ENCODE measurements at places on chromosomes 13 and 19. TPM values are rescaled to one million over a fixed set of nuclear protein-coding genes. Genes with fewer than 3 reads are reported as not detected.

DNA sequence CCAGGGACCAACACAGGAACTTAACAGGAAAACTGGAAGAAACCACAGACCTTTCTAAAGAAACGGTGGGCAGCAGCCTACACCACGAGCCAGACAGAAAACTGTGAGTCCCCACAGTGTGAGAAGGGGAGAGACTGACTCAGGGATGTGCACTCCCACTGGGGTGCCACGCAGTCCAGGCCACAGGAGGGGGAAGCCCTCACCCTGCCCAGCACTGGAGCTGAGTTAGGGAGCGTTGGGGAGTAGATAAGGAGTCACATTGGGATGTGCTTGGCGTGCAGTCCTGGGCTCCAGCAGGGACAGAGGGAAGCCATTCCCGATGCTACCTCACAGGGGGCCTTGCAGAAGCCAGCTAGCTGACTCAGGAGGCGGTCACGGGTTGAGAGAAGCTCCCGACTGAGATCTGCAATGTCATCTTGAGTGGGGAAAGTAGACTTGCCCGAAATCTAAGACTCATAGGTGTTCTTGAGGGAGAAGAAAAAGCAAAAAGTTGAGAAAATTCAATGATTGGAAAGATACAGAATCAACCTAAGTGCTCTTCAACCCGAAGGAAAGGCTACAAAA is 17.3 kb downstream of the SIGLEC8 start:
- no peak for DNase-seq

- no peak for DNase-seq
Observed at GRCh38 chr13:110046811-110047210, 260.1 kb downstream of the COL4A1 start.

- no peak for DNase-seq
Observed at GRCh38 chr19:38523319-38523718, 89.8 kb downstream of the RYR1 start.

DNA sequence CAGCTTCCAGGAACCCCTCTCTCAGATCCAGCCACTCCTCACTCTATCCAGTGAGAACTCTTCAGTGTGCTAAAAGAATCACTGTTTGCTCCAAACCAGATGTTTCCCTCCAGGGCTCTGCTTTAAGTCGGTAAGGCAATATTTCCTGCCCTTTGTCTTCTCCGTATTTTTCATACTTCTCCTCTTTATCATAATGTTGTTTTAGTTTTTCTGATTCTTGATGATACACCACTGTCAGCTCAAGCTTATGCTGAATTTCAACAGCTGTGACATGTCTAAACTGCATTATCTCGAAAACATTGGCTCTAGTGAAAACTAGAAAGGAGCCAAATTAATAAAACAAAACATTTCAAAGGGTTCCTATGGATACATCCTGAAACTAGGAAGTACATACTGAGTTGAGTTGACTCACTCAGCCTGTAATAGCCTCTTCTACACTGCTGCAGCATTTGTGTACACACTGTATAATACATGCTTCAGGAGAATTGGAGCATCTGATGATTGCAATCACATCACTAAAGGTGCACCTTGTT is 39.8 kb downstream of the GPR180 start:
- DNase-seq: no peak

- no peak for DNase-seq
Observed at GRCh38 chr19:18488403-18488723, 33.5 kb downstream of the ELL start.

The RFPL4AL1 gene
- not detected for total RNA-seq

DNA sequence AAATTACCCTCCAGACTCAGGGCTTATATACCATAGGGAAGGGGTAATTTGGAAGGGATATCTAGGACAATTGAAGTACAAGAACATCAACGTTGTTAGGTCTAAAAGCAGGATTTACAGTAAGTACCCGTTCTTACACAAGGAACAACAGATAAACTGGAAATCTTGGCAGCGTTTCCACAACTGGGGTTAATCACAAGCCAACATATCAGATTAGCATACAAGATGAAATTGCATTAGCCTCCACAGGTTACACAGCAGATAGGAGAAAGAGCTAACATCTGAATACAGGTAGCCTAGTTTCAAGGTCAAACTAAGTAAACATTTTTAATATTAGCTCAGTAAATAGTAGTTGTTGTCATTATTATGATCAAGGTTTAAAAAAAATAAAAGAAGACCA is 1214.0 kb upstream of the PCDH20 start:
- no peak for DNase-seq

- DNase-seq: no peak
Observed at GRCh38 chr19:45395821-45396617, 8.8 kb downstream of the PPP1R13L start.

DNA sequence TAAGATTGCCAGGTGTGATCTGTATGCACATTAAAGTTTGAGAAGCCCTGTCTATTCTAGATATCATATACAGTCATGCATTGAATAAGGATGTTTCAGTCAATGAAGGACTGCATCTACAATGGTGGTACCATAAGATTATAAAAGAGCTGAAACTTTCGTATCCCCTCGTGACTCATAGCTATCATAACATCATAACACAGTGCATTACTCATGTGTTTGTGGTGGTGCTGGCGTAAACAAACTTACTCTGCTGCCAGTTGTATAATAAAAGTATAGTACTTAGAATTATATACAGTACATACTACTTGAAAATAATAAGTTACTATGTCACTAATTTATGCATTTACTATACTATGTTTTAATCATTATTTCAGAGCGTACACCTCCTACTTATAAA is 489.3 kb downstream of the GPC6 start:
- no peak for DNase-seq

The UNC13A gene
- 2.2 TPM for total RNA-seq

- DNase-seq: no peak
Observed at GRCh38 chr19:19480688-19481087, 34.7 kb downstream of the TSSK6 start.

GRCh38 chr19:12680034-12680433 is 1.6 kb downstream of the DHPS start:
- DNase-seq: no peak

- no peak for DNase-seq
Observed at GRCh38 chr13:86464193-86464592, 665.0 kb upstream of the SLITRK6 start.

The MBD3L2 gene
- total RNA-seq: not detected

The KIR2DL1 gene
- total RNA-seq: not detected

DNA sequence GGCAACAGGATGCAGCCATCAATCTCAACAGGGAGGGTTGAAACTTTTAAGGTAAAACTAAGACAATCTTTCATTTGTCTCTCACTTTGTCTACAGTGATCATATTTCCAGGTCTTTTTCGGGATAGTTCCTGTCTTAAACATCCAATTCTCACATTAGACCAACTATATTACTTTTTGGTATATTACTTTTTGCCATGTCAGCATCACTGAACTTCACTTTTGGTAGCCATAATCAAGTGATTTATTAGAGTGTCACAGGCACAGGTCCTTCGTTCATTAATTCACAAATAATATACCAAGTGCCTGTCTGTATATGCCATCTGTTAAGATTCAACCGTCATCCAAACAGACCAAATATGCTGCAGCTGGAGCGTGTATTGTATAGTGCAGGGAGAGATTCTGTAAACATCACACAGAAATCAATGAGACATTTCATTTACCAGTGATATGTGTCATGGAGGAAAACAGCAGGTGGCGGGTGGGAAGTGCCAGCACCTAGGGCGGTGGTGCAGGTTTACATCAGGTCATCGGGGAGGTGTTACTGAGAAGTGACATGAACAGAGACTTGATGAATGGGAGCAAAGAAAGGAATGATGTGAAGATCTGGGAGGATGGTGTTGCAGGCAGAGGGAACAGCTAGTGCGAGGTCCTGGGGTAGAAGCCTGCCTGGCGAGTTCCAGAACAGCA is 24.9 kb downstream of the ARHGEF7 start:
- DNase-seq: no peak

DNA sequence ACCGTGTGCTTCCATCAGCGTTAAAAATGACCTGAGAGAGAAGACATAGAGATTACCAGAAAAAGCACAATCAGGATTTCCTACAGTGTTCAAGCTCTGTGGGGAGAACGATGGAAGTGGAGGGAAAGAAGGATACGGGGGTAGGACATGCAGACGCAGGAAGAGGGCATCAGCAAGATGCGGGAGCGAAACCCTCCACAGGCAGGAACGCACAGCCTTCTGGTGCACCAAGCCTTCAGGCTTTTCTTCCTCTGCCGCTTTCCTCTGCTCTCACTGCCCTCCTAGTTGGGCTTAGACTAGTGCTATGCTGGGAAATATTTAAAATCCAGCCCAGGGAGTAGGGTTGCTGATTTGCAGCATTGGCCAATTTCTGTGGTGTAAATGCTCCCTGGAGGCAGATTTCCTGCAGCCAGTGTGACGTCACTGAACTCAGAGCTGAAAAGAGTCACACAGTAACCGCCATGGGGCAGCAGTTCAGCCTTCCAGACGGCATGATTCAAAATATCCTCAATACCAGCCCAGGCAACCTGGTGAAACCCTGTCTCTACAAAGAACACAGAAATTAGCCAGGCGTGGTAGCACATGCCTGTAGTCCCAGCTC is 205.1 kb upstream of the SOX1 start:
- DNase-seq: no peak

DNA sequence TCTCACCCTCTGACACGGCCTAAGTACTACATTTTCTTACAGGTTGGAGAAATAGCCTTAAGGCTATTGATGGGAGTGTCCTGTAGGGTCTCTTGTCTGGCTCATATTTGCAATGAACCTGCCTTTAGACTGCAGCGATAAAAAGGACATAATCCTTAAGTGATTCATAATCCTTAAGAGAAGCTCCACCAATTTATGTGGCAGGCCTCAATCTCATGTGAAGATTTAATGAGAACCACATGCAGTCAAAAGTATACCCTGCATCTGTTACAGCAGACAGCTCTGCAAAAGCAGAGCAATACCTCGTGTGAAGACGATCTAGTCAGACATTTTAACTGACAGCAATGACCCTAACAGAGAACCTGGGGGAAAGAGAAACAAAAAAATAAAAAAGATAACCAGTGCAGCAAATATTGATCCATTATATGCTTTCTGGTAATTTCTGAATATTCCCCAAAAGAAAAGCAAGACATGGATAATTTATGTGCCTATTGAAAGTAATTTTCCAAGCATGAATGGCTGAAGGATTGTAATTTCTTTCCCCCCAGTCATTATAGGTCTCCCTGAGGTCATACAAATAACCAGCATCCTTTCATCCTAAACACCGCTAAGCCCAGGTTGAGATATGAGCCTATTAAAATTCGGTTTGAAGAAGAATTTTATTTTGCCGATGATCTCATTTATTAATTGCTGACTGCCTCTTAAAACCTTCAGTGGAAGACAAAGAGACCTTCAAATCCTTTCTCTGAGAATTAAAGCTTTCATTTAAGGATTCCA is 321.8 kb upstream of the NBEA start:
- DNase-seq: no peak

- peak; percentile 65 for DNase-seq
Observed at GRCh38 chr19:40612831-40613689, 11.9 kb downstream of the LTBP4 start.

The ZNF154 gene
- 0.11 TPM for total RNA-seq

GRCh38 chr13:47005756-47006414 is 109.0 kb upstream of the HTR2A start:
- DNase-seq: no peak

The ZNF573 gene
- 2.2 TPM for total RNA-seq

The GPR18 gene
- total RNA-seq: not detected

DNA sequence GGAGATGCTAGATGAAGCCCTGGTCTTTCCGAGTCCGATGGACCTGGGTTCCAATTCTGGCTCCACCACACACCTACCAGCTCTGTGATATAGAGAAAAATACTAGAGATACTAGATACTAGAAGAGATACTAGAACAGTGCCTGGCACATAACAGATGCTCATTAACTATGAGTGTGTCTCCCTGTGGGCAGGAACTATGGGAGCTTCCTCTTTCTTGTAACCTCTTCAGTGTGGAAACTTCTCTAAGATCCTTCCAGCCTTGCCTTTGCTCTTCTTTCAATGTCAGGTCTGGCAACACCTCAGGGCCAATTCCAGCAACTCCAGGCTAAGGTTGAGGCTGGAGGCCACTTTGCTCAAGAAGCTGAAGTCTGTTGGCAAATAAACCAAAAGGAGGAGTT is 143.9 kb downstream of the KATNAL1 start:
- DNase-seq: no peak

DNA sequence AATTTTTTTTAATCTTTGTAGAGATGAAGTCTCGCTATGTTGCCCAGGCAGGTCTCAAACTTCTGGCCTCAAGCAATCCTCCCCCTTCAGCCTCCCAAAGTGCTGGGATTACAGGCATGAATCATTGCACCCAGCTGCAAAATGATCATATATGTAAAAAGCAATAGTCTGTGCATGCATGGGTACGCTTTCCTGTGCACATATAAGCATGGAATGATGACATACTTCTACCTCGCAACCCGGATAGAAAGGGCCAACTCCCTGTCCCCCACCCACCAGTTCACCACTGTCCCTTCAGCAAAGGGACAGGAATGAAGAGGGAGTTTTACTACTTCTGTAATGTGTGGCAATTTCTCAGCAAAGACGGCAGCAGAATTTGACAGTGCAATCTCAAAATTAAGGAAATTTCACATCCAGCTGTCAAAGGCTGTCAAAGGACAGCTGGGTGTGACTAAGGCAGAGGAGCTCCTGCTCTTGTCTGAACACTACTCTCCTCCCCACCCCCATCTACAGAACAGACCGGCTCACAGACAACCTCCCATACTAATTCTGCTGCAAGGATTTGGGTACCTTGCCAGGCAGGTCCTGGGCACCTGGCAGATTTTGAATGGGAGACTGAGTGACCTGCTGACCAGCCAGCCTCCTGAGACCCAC is 95.6 kb downstream of the TSHZ3 start:
- no peak for DNase-seq

DNA sequence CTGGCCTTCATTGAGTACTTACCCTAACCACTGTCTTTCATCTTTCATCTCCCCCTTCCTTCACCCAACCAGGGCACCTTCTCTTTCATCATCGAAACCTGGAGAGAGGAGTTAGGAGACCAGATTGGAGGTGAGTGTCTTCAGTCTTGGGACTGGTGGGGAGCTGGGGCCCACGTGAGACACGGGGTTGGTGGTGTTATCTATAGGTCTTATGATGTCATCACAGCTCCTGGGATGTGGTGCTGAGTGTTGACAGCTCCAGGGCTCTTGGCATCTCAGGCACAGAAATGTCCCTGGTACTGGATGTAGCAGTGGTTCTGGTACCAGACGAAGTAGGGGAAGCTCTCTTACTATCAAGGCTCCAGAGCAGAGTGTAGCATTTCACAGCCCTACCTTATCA is 1.8 kb downstream of the DLL3 start:
- no peak for DNase-seq

DNA sequence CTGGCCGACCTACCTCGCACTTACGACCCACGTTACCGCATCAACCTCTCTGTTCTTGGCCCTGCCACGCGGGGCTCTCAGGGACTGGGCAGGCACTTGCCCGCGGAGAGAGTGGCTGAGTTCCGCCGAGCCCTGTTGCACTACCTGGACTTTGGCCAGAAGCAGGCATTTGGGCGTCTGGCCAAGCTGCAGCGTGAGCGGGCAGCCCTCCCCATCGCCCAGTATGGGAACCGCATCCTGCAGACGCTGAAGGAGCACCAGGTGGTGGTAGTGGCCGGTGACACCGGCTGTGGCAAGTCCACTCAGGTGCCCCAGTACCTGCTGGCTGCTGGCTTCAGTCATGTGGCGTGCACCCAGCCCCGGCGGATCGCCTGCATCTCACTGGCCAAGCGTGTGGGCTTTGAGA is 4.2 kb downstream of the DHX34 start:
- no peak for DNase-seq

The EPSTI1 gene
- total RNA-seq: 3.2 TPM

The FAM124A gene
- total RNA-seq: 22.4 TPM

- no peak for DNase-seq
Observed at GRCh38 chr13:105497597-105497996, 1037.9 kb downstream of the EFNB2 start.

Data from ascending aorta (tissue), 2 donors.